ENCODE measurements at places on chromosomes 5 and 9.

- no peak overlapping the region for H3K4me3 ChIP-seq
- H3K36me3 ChIP-seq: peaks cover 34% of the 10 kb centered on the region
- no peak overlapping the region for H3K27ac ChIP-seq
- no peak for DNase-seq
These were observed 226.6 kb downstream of the MLLT3 start for GRCh38 chr9:20395651-20396050.

- no peak overlapping the region for H3K4me3 ChIP-seq
- no peak for DNase-seq
- peaks cover 7% of the 10 kb centered on the region for H3K27me3 ChIP-seq
- H3K4me1 ChIP-seq: peaks cover 23% of the 10 kb centered on the region
- no peak overlapping the region for H3K27ac ChIP-seq
These were observed 53.7 kb downstream of the MARCHF3 start for GRCh38 chr5:126976520-126977172.

DNA sequence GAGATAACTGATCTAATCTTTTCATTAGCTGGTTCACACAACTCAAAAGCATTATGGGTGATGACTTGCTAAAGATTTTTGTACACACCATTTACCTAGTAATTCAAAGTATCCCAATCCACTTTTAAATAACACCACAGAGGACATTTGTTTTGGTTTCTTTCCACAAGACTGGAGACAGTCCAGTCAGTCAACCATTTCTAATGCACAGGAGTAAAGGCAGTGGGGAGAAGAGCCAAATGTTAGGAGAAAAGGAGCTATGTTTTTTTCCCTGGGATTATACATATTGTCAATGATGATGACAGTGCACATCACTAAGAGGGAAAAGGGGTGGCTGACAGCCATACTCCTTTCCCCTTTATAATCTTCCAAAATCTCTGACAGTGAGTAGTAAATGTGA is 240.9 kb downstream of the GABRB2 start:
- peak overlapping the region; percentile 92 for H3K27ac ChIP-seq
- no peaks in the 10 kb centered on the region for H3K36me3 ChIP-seq
- H3K4me1 ChIP-seq: peaks cover 27% of the 10 kb centered on the region
- H3K4me3 ChIP-seq: no peak overlapping the region

- no peaks in the 10 kb centered on the region for H3K27me3 ChIP-seq
- peaks cover 59% of the 10 kb centered on the region for H3K36me3 ChIP-seq
- no peak overlapping the region for H3K4me3 ChIP-seq
- DNase-seq: no peak
- H3K27ac ChIP-seq: no peak overlapping the region
These were observed 6.5 kb downstream of the TMEM161B start for GRCh38 chr5:88262116-88262515.

GRCh38 chr5:131303537-131303936 is 39.7 kb downstream of the CDC42SE2 start:
- no peaks in the 10 kb centered on the region for H3K4me1 ChIP-seq
- no peak for DNase-seq
- H3K27me3 ChIP-seq: peaks cover 4% of the 10 kb centered on the region

GRCh38 chr9:115513148-115513547 is 395.2 kb upstream of the TNC start:
- H3K27me3 ChIP-seq: no peaks in the 10 kb centered on the region
- H3K27ac ChIP-seq: no peak overlapping the region
- peaks cover 13% of the 10 kb centered on the region for H3K4me1 ChIP-seq
- H3K36me3 ChIP-seq: no peaks in the 10 kb centered on the region
- no peak for DNase-seq
- H3K4me3 ChIP-seq: no peak overlapping the region

GRCh38 chr5:133867341-133867740 is 101.1 kb downstream of the C5orf15 start:
- no peaks in the 10 kb centered on the region for H3K36me3 ChIP-seq
- no peak overlapping the region for H3K27ac ChIP-seq
- no peak for DNase-seq
- H3K4me1 ChIP-seq: peaks cover 55% of the 10 kb centered on the region

DNA sequence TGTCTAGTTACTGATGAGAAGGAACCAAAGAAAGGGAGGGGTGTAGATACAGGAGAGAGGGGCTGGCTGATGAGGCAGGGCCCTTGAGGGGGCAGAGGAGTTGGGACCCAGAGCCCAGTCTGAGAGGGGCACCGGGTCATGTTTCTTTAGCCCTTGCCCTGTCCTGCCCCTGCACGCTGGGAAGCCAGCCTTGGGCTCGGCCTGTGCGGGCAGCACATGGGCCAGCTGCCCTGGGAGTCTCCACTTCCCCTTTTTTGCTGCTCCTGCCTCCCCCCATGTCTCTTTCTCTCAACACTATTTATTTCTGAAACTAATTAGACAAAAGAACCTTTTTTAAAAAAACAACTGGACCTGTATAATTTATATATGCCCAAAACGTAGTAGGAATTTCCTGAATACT is 20.5 kb downstream of the MVB12B start:
- H3K4me3 ChIP-seq: no peak overlapping the region
- no peak overlapping the region for H3K27ac ChIP-seq
- H3K4me1 ChIP-seq: peaks cover 42% of the 10 kb centered on the region
- H3K27me3 ChIP-seq: peaks cover 5% of the 10 kb centered on the region
- no peak for DNase-seq
- H3K36me3 ChIP-seq: peaks cover 68% of the 10 kb centered on the region

DNA sequence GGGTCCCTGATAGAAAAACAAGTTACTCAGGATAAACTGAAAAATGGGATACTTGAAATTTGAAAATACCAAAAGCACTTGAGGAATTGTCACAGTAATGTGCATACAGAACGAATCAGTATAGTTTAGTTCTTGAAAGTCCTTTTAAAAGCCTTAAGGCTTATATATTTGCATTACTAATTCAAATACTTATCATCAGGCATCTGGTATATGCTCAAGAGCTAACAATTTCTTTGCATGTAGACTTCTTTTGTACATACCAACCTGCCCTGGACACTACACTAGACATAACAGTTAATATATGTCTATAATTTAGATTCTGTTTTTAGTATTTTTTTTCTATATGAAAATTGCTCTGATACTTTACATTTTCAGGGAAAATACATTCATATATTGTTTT is 43.2 kb downstream of the SMIM15 start:
- H3K27me3 ChIP-seq: no peaks in the 10 kb centered on the region
- peaks cover 16% of the 10 kb centered on the region for H3K36me3 ChIP-seq
- no peaks in the 10 kb centered on the region for H3K4me1 ChIP-seq
- H3K27ac ChIP-seq: no peak overlapping the region
- no peak for DNase-seq

DNA sequence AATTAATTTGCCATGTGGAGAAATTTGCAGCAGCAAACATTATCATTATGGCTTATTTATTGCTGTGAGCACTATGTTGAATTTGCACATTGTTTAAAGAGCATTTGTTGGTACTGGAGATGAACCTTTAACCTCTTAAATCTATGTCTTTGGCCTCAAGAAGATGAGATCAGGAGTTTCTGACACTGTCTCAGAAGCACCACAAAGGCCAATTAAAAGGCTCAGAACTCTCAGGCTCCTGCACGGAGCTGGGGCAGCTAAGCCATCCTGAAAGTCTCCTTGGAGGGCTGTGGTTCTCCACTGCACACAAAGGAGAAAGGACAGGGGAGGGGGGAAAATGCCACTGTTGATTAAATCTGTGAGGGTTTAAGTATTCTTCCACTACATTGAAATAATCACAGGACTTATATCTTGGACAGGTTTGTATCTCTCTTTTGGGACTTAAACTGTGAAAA is 33.1 kb downstream of the ZNF366 start:
- peaks cover 6% of the 10 kb centered on the region for H3K27me3 ChIP-seq
- no peak overlapping the region for H3K27ac ChIP-seq
- no peak overlapping the region for H3K4me3 ChIP-seq
- no peaks in the 10 kb centered on the region for H3K4me1 ChIP-seq
- DNase-seq: no peak
- H3K36me3 ChIP-seq: no peaks in the 10 kb centered on the region

- peaks cover 4% of the 10 kb centered on the region for H3K27me3 ChIP-seq
- no peak overlapping the region for H3K27ac ChIP-seq
- H3K36me3 ChIP-seq: no peaks in the 10 kb centered on the region
- H3K4me3 ChIP-seq: no peak overlapping the region
- no peak for DNase-seq
These were observed 126.6 kb upstream of the TYRP1 start for GRCh38 chr9:12566404-12567090.

DNA sequence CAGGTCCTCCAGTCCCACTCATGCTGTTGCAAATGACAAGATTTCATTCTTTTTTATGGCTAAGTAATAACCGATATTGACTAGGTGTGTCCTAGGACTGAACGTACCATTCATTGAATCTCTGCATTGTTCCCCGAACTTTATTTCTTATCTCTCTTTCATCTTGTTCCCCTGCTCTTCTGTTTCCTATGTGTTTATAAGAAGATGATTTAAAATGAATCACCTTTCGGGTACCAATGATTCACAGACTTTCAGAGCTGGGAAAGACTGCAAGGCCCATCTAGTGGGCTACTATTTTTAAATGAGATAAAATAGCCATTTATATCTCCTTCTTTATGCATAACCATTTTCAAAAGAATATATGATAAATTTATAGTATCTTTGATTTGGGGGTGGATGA is 133.0 kb downstream of the CDH18 start:
- no peak for DNase-seq
- H3K4me3 ChIP-seq: no peak overlapping the region
- no peaks in the 10 kb centered on the region for H3K4me1 ChIP-seq

DNA sequence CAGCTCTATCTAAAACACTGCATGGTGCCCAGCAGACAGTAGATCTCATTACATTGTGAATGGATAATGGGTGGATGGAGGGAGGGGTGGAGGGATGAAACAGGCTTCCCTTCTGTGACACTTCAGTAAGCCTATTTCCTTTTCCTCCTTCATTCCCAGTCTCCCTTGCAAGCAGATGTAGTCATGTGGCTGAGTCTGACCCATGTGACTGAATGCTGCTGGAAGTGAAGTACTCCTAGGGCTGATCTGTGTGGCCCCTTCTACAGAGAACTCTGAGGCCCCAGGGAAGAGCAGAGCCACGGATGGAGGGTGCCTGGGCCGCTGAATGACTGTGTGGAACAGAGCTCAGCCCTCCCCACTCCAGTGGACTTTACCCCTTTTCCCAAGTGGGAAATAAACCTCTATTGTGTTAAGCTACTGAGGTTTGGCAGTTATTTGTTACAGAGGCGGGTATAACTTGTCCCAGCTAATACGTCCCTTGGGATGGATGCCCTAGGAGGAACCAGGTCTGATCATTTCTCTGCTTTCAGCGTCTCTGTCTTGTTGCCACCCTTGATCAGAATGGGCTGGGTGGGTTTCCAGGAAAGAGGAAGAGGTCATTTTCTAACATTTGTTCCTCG is 176.1 kb upstream of the MVB12B start:
- no peak overlapping the region for H3K27ac ChIP-seq
- no peaks in the 10 kb centered on the region for H3K36me3 ChIP-seq
- peaks cover 44% of the 10 kb centered on the region for H3K27me3 ChIP-seq

DNA sequence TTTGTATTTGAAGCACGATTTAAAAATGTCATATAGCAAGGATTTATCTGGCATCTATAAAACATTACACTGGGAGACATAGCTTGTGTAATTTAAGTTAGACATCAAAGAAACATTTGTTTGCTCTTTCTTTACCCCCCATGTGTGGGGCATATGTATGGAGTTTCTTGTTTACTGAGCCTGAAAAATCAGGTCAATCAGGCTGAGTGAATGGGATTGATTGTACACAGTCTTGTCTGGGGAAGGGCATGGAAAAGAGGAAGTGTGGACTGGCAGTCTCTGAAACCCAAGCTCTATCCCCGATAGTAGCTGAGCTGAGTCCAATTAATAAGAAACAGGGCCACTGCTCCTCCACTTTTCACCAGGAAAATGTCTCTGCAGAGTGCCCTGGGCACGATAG is 49.4 kb downstream of the SLC46A2 start:
- peaks cover 9% of the 10 kb centered on the region for H3K27me3 ChIP-seq
- no peak for DNase-seq
- H3K36me3 ChIP-seq: peaks cover 44% of the 10 kb centered on the region
- H3K27ac ChIP-seq: peak overlapping the region; percentile 29

GRCh38 chr9:27413511-27414219 is 110.4 kb upstream of the IFNK start:
- H3K27ac ChIP-seq: peak overlapping the region; percentile 36
- DNase-seq: no peak
- H3K4me1 ChIP-seq: peaks cover 46% of the 10 kb centered on the region
- no peak overlapping the region for H3K4me3 ChIP-seq

DNA sequence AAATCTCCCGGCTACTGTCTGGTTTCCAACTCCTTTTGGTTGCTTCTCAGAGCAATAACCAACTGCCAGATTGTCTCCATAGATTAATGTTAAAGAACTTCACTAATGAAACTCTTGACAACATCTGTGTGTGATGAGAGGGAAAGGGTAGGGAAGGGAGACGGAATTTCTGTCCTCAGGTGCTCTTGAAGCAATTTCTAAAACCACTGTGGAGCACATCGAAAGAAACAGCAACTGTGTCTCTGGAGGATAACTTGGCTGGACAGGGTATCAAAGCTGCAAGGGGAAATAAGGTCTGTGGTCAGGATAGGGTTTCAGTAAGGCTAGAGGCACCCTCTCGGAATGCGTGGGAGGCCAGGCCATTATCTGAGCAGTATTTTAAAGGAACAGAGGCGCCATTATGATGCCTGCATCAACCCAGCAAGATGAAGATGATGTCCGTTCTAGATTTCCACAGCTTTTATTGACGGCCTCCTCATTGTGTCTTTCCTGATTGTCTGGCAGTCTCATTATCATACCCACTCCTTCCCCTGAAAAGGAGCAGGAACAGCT is 76.6 kb downstream of the RORB start:
- no peaks in the 10 kb centered on the region for H3K36me3 ChIP-seq
- peaks cover 43% of the 10 kb centered on the region for H3K4me1 ChIP-seq
- H3K27ac ChIP-seq: peak overlapping the region; percentile 62
- H3K27me3 ChIP-seq: peaks cover 3% of the 10 kb centered on the region

- H3K36me3 ChIP-seq: no peaks in the 10 kb centered on the region
- H3K4me3 ChIP-seq: no peak overlapping the region
- H3K27ac ChIP-seq: peak overlapping the region; percentile 62
- H3K27me3 ChIP-seq: peaks cover 3% of the 10 kb centered on the region
- DNase-seq: no peak
These were observed 2085.7 kb upstream of the C9orf72 start for GRCh38 chr9:29659014-29659413.

DNA sequence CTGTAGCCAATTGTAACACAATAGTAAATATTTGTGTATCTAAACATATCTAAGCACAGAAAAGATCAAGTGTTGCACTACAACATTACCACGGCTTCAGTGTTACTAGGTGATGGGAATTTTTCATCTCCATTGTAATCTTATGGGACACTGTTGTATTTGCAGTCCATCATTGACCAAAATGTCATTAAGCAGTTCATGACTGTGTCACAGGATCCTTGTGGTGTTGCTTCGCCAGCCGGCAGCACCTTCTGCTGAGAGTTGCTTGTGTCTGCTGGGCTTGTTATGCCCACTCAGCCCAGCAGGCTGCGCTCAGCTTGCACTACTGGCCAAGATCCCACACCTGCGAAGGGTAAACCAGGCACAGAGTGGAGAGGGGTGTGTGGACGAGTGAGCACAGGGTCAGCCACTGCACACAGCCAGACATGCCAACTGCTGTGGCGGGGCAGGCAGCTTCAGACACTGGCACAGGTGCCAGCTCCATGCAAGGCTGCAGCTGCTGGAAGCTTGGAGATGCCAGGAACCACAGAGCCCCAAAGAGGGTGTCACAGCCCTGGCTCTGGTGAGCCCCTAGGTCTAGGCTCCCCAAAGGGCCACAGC is 273.7 kb downstream of the CETN3 start:
- no peak overlapping the region for H3K27ac ChIP-seq
- H3K27me3 ChIP-seq: no peaks in the 10 kb centered on the region
- DNase-seq: peak; percentile 35
- no peak overlapping the region for H3K4me3 ChIP-seq
